ENCODE measurements at places on chromosomes 7 and 10.

DNA sequence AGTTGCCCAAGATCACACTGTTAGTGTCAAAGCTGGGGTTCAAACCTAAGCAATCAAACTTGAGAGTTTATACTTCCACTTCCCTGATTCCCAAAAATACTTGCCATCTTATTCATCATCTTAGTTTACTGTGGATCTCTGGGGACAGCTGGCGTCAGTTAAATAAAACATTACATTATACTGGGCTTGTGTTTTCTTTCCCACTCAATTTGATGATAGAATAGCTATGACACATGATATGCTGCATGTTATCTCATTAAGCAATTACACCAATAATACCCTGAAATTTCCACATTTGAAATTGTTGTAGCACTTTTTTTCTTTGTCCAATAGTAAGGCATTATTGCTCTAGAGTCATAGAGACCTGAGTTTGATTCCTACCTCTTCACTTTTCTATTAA is 62.9 kb upstream of the MXI1 start:
- no peak for DNase-seq

DNA sequence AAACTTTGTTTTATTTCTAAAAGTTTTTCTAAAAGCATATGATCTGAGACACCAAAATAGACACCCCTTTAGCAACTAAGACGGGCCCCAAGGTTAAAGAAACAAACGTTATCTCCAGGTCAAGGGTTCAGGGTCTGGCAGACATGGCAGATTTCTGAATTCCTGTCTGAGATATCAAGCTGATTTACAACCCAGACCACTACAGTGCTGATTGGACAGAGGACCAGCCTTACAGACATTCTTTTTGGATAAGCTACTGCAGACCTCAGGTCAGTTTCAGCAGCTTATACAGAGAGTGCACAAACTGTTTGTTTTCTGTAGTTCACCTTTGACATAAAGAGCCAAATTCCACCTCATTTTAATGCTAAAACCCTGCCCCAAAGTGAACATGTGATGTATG is 34.8 kb downstream of the SVOPL start:
- DNase-seq = no peak

GRCh38 chr10:91883549-91884444 is 25.5 kb downstream of the FGFBP3 start:
- DNase-seq = no peak

GRCh38 chr10:21452203-21452602 is 73.3 kb downstream of the SKIDA1 start:
- DNase-seq = no peak

- DNase-seq = no peak
Measured at GRCh38 chr7:118078015-118078414, 105.9 kb upstream of the LSM8 start.

DNA sequence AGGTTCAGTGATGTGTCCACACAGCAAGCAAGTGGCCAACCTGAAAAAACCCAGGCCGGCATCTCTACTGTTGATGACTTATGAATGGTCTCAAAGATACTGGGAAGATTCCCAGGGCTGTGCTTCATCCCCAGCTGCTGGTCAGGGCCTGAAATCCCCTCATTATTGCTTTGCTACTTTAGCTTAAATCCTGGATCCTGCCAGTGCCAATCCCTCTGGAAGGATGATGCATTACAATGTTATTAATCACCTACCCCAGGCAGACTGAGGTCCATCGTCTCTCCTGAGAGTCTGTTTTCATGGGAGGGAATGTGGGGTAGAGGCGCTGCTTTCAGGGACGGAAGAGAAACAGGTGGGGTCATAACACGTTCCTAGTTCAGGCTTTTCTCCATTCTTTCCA is 371.6 kb downstream of the RPS24 start:
- no peak for DNase-seq

DNA sequence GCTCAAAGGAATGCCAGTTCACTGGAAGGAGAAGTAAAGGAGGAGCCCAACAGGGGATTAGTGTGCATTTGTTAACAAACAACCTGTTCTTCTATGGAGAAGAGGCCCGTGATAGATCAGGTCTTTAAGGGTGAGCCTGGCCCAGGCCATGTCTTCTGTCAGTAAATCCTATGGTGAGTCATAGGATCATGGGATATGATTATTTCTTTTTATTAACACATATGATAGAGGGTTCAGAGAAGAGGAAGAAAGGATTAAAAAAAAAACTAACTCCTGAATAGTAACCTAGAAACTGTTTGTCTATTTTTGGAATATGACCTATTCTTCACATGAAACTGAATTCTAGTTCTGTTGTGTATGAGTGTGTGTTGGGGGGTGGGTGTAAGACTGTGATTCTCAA is 70.4 kb downstream of the GPR158 start:
- DNase-seq = no peak

Measured in NCI-H2029 treated with DMSO at 0.1 percent for 48 hours (cell line).